Activated CD8-positive, alpha-beta T cell treated with anti-CD3 and anti-CD28 coated beads, Interleukin-2, amount 10 ng/mL, durations not matched to agents 7 days and 5 days (primary cell): ENCODE measurements at places on chromosomes 6 and 20.

- no peak overlapping the region for H3K4me3 ChIP-seq
- no peaks in the 10 kb centered on the region for H3K4me1 ChIP-seq
- no peak for DNase-seq
- no peaks in the 10 kb centered on the region for H3K27me3 ChIP-seq
- H3K27ac ChIP-seq = no peak overlapping the region
- H3K36me3 ChIP-seq = no peaks in the 10 kb centered on the region
Observed at GRCh38 chr20:62087227-62087626, 21.5 kb upstream of the TAF4 start.

GRCh38 chr6:167578371-167578901 lies 248.3 kb upstream of the AFDN start:
- H3K27me3 ChIP-seq = no peaks in the 10 kb centered on the region
- H3K4me3 ChIP-seq = no peak overlapping the region
- H3K4me1 ChIP-seq = no peaks in the 10 kb centered on the region
- H3K36me3 ChIP-seq = no peaks in the 10 kb centered on the region
- H3K27ac ChIP-seq = no peak overlapping the region

DNA sequence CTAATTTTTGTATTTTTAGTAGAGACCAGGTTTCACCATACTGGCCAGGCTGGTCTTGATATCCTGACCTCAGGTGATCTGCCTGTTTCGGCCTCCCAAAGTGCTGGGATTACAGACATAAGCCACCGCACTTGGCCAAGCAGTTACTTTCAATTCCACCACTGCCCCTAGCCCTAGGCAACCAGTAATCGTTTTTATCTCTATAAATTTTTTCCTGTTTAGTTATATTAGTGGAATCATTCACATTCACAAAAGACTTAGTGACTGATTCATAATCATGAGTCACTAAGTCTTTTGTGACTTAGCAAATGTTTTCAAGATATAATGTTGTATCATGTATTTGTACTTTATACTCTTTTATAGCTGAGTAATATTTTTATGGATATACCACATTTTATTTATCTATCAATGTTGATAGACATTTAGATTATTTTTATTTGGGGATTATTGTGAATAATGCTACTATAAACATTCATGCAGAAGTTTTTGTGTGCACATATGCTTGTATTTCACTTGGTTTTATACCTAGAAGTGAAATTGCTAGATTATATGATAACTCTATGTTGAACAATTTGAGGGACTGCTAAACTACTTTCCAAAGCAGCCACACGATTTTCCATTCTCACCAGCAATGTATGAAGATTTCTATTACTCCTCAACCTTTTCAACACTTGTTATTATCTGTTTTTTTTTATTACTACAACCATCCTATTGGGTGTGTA lies 421.4 kb upstream of the ID4 start:
- H3K27ac ChIP-seq = no peak overlapping the region
- no peak for DNase-seq
- no peaks in the 10 kb centered on the region for H3K27me3 ChIP-seq
- H3K4me3 ChIP-seq = no peak overlapping the region
- H3K4me1 ChIP-seq = no peaks in the 10 kb centered on the region

DNA sequence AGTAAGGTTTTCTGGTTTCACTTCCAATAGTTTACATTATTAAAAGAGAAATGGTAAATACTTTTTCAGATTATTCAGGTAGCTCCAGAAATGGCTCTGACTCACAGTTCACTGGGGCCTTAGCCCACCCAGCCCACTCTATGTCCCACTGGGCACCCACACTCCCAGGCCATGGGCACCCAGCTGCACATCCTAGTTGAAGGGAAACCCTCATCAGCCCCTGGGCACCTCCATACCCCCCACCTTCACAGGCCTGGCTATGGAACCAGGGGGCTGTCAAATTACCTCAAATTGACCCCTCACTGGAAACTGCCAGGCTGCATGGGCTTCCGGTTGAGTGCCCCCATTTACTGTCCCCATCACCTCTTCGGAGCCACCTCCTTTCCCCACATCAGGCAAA lies 51.5 kb downstream of the BMP7 start:
- DNase-seq = no peak
- no peak overlapping the region for H3K4me3 ChIP-seq
- H3K36me3 ChIP-seq = no peaks in the 10 kb centered on the region
- H3K27ac ChIP-seq = no peak overlapping the region
- no peaks in the 10 kb centered on the region for H3K4me1 ChIP-seq

GRCh38 chr6:50973464-50973863 lies 154.8 kb downstream of the TFAP2B start:
- no peaks in the 10 kb centered on the region for H3K27me3 ChIP-seq
- no peaks in the 10 kb centered on the region for H3K36me3 ChIP-seq
- H3K4me3 ChIP-seq = no peak overlapping the region
- no peak overlapping the region for H3K27ac ChIP-seq

GRCh38 chr6:84119277-84119676 lies 85.7 kb downstream of the MRAP2 start:
- H3K36me3 ChIP-seq = peaks cover 3% of the 10 kb centered on the region
- H3K27ac ChIP-seq = no peak overlapping the region
- H3K27me3 ChIP-seq = no peaks in the 10 kb centered on the region
- H3K4me3 ChIP-seq = no peak overlapping the region
- H3K4me1 ChIP-seq = no peaks in the 10 kb centered on the region
- DNase-seq = no peak

GRCh38 chr6:24273096-24273870 lies 84.6 kb downstream of the DCDC2 start:
- H3K27me3 ChIP-seq = peaks cover 19% of the 10 kb centered on the region
- H3K27ac ChIP-seq = no peak overlapping the region
- H3K4me3 ChIP-seq = no peak overlapping the region
- no peak for DNase-seq

GRCh38 chr6:34145161-34146020 lies 496 bp downstream of the GRM4 start:
- peaks cover 68% of the 10 kb centered on the region for H3K27me3 ChIP-seq
- no peaks in the 10 kb centered on the region for H3K36me3 ChIP-seq
- peaks cover 11% of the 10 kb centered on the region for H3K4me1 ChIP-seq
- DNase-seq = peak; percentile 29

- DNase-seq = no peak
- H3K4me1 ChIP-seq = no peaks in the 10 kb centered on the region
- no peaks in the 10 kb centered on the region for H3K36me3 ChIP-seq
- no peak overlapping the region for H3K4me3 ChIP-seq
- no peak overlapping the region for H3K27ac ChIP-seq
- H3K27me3 ChIP-seq = peaks cover 5% of the 10 kb centered on the region
Observed at GRCh38 chr6:46443623-46444022, 47.6 kb downstream of the RCAN2 start.

DNA sequence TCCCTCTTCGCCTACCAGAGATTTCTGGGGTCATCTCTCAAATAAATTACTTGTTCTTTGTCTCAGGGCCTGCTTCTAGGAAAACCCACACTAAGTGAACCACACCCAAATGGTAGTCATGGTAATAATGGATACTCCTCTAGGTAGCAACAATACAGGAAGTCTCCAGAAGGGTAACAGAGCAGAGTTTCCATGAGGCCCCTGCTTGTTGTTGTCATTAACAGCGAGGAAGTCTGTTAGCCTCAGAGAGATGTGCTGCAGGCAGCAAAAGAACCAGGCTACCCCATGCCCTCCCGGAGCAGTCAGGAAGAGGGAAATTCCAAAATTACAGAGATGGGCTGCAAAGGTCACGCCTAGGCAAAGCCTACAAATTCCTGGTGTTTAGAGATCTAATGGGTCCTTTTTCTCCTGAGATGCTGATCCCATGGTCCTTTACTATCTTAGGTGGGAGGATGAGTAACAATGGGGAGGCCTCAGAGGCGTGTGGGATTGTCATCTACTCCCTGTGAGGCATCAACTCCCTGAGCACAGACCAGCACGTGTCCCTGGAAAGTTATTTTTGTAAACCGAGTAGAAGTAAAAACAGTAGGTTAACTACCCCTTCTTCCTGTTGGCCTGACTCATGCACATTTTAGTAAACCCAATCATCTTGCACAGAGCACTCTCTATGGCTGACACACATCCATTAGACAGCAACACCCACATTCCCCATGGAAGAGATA lies 10.1 kb downstream of the ISM1 start:
- peak; percentile 84 for DNase-seq
- H3K4me3 ChIP-seq = peak overlapping the region; percentile 39
- H3K4me1 ChIP-seq = peaks cover 48% of the 10 kb centered on the region

GRCh38 chr6:129110690-129111343 lies 227.9 kb downstream of the LAMA2 start:
- no peaks in the 10 kb centered on the region for H3K4me1 ChIP-seq
- H3K4me3 ChIP-seq = no peak overlapping the region
- no peak for DNase-seq
- H3K27ac ChIP-seq = no peak overlapping the region
- no peaks in the 10 kb centered on the region for H3K36me3 ChIP-seq

DNA sequence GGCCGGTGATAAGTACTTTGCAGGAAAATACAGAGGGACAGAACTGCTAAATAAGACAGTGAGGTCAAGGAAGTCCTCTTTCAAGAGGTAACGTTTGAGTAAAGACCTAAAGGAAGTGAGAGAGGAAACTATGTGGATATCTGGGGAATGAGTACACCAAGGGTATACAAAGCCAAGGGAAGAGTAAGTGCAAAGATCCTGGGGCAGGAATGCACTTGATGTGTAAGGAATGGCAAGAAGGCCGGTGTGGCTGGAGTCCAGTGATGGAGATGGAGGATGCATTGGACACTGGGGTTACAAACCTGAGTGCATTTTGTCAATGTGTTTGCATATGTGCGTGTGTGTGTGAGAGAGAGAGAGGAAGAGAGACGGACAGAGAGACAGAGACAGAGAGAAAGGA lies 32.1 kb upstream of the TGM2 start:
- DNase-seq = no peak
- no peak overlapping the region for H3K4me3 ChIP-seq
- no peak overlapping the region for H3K27ac ChIP-seq
- H3K27me3 ChIP-seq = peaks cover 3% of the 10 kb centered on the region
- H3K4me1 ChIP-seq = no peaks in the 10 kb centered on the region

- peaks cover 42% of the 10 kb centered on the region for H3K4me1 ChIP-seq
- no peak overlapping the region for H3K27ac ChIP-seq
- H3K27me3 ChIP-seq = peaks cover 46% of the 10 kb centered on the region
- DNase-seq = no peak
Observed at GRCh38 chr6:28585335-28585734, 59.7 kb downstream of the GPX5 start.

DNA sequence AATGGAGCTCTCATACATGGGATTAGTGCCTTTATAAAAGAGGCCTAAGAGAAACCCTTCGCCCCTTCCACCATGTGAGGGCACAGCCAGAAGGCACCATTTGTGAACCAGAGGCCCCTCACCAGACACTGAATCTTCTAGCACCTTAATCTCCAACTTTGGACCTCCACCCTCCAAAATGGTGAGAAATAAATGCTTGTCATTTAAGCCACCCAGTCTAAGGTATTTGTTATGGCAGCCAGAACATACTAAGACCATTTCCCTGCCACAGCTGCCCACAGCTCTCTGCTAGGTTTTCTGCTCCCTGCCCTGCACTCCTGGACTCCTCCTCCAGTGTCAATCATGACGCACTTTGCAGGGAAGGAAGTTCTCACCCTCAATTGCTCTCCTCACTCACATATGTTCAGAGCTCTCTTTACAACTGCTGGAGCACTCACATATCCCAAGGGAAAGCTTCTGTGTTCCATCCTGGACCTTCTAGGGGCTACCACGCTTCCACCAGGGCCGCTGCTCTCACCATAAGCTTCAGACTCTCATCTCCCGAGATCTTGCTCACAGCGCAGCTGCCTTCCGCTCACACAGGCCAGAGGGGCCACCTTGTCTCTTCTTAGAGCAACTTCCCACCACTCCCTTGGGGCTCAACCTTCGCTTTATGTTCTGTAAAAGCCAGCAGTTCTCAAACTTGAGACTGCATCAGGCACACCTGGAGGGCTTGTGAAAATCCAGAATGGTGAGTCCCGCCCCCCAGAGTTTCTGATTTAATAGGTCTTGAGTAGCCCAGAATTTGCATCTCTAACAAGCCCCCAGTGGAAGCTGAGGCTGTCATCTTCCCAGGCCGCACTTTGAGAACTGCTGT lies 1.6 kb upstream of the LY86 start:
- no peak for DNase-seq
- peaks cover 16% of the 10 kb centered on the region for H3K36me3 ChIP-seq
- peak overlapping the region; percentile 74 for H3K27ac ChIP-seq
- peaks cover 61% of the 10 kb centered on the region for H3K4me1 ChIP-seq

GRCh38 chr6:44298055-44298803 lies 14.9 kb downstream of the AARS2 start:
- peak overlapping the region; percentile 38 for H3K4me3 ChIP-seq
- H3K27ac ChIP-seq = no peak overlapping the region
- DNase-seq = no peak
- peaks cover 38% of the 10 kb centered on the region for H3K27me3 ChIP-seq

- no peak for DNase-seq
- no peaks in the 10 kb centered on the region for H3K4me1 ChIP-seq
- H3K4me3 ChIP-seq = no peak overlapping the region
- H3K27ac ChIP-seq = no peak overlapping the region
- no peaks in the 10 kb centered on the region for H3K36me3 ChIP-seq
- H3K27me3 ChIP-seq = peaks cover 6% of the 10 kb centered on the region
Observed at GRCh38 chr6:49540614-49541013, 9.9 kb upstream of the C6orf141 start.

DNA sequence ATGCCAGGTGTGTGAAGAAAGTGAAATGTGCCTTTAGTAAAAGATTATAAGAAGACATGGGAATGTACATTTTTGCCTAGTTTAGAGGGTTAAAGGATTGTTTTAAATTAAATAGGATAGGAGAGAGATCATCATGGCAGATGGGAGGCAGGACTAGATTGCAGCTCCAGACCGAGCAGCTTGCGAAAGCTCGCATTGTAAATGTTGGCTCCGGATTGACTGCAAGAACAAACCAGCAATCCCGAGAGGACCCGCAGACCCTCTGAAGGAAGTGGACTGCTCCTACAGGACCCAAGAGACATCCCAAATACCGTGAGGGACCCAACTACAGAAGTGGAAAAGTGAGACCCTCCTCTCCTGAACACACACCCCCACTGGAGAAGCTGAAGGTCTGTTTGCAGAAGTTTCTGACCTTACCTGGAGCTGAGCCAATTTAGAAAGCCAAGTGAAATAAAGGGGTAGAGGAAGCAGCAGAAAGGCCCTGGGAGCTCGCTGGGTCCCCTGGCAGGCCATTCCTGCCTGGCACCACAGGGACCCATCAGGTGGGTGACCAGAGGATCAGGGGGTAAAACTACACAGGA lies 30.0 kb upstream of the TPD52L1 start:
- no peak for DNase-seq
- no peak overlapping the region for H3K4me3 ChIP-seq
- H3K27ac ChIP-seq = no peak overlapping the region
- H3K27me3 ChIP-seq = no peaks in the 10 kb centered on the region
- no peaks in the 10 kb centered on the region for H3K36me3 ChIP-seq

- H3K4me1 ChIP-seq = no peaks in the 10 kb centered on the region
- no peak overlapping the region for H3K27ac ChIP-seq
- DNase-seq = no peak
- H3K27me3 ChIP-seq = no peaks in the 10 kb centered on the region
Observed at GRCh38 chr6:54085047-54085446, 26.2 kb upstream of the MLIP start.

GRCh38 chr6:105817370-105817769 lies 268.8 kb upstream of the PRDM1 start:
- H3K27me3 ChIP-seq = peaks cover 20% of the 10 kb centered on the region
- no peak overlapping the region for H3K4me3 ChIP-seq
- H3K36me3 ChIP-seq = peaks cover 3% of the 10 kb centered on the region
- no peak for DNase-seq
- H3K4me1 ChIP-seq = peaks cover 38% of the 10 kb centered on the region
